ENCODE measurements at places on chromosomes 4 and X. TPM values are rescaled to one million over a fixed set of nuclear protein-coding genes. Genes with fewer than 3 reads are reported as not detected.

The PABPC4L gene
- not detected for total RNA-seq

The WAS gene
- 85.9 TPM for total RNA-seq

The RPS6KA6 gene
- total RNA-seq, result 0.12 TPM

- no peaks in the 10 kb centered on the region for H3K27me3 ChIP-seq
- no peak overlapping the region for H3K27ac ChIP-seq
- H3K36me3 ChIP-seq, result no peaks in the 10 kb centered on the region
- no peaks in the 10 kb centered on the region for H3K4me1 ChIP-seq
Measured at GRCh38 chr4:180811556-180811955, 1431.6 kb upstream of the TENM3 start.

- H3K4me1 ChIP-seq, result peaks cover 26% of the 10 kb centered on the region
- peaks cover 19% of the 10 kb centered on the region for H3K36me3 ChIP-seq
- peak; percentile 63 for DNase-seq
Measured at GRCh38 chr4:173371292-173372192, 788 bp downstream of the SAP30 start.

GRCh38 chrX:13452283-13452682, 117.1 kb upstream of the EGFL6 start:
- H3K4me1 ChIP-seq, result no peaks in the 10 kb centered on the region
- no peak overlapping the region for H3K27ac ChIP-seq
- H3K4me3 ChIP-seq, result no peak overlapping the region
- no peaks in the 10 kb centered on the region for H3K27me3 ChIP-seq
